ENCODE measurements at places on chromosomes 7 and 10.

DNA sequence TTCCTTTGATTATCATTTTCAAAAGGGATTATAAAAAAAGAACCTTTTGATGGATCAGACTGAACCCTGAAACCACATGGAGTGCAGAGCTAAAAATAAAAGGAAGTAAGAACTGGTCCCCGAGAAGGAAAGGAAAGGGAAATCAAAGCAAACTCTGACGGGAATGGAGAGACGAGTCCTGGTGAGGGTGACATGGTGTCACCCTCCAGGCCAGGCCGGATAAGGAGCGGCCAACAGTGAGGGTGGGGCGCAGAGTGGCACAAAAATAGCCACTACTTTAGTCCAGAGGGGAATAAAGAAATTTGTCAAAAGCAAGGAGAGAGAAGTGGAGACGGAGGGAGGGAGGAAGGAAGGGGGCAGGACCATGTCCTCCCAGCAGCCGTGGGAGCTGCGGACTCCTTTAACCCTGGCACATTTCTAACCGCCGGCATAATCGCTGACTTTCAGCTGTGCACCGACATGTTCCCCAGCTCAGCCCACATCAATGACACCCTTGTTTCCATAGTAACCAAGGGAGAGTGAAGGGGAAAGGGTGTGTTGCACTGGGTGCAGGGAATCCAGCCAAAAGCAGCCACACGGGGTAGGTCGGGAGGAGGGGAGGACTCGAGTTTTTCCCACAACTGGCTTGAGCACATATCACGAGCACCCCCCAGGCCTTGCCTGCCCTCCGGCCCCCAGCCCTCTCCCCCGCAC lies 29.7 kb downstream of the TRIM8 start:
- DNase-seq: peak; percentile 70

- no peak for DNase-seq
Observed at GRCh38 chr7:113015034-113015645, 71.5 kb downstream of the GPR85 start.

DNA sequence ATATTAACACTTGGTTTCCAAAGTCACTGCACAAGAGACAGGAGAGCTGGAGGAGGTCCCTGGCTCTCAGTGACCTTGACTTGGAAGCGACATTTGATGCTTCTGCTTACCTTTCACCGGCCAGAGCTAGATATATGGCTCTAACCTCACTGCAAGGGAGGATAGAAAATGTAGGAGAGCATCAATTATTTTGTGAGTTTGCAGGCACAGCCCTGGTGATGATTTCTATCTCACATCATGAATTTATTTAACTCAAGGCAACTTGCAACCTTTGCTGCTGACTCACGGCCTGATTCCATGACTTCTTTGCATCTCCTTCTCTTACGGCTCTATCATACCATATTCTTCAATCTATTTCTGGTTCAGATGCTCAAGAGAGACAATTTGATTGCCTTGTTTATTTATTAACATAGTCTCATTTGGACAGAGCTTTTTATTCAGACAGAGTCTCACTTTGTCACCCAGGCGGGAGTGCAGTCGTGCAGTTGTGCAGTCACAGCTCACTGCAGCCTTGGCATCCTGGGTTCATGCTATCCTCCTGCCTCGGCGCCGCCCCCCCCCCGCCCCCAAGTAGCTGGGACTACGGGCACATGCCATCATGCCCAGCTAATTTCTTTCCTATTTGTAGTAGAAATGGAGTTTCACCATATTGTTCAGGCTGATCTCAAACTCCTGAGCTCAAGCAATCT lies 196.0 kb downstream of the REEP3 start:
- no peak for DNase-seq

GRCh38 chr7:5481241-5482019 lies 57.8 kb upstream of the TNRC18 start:
- no peak for DNase-seq

DNA sequence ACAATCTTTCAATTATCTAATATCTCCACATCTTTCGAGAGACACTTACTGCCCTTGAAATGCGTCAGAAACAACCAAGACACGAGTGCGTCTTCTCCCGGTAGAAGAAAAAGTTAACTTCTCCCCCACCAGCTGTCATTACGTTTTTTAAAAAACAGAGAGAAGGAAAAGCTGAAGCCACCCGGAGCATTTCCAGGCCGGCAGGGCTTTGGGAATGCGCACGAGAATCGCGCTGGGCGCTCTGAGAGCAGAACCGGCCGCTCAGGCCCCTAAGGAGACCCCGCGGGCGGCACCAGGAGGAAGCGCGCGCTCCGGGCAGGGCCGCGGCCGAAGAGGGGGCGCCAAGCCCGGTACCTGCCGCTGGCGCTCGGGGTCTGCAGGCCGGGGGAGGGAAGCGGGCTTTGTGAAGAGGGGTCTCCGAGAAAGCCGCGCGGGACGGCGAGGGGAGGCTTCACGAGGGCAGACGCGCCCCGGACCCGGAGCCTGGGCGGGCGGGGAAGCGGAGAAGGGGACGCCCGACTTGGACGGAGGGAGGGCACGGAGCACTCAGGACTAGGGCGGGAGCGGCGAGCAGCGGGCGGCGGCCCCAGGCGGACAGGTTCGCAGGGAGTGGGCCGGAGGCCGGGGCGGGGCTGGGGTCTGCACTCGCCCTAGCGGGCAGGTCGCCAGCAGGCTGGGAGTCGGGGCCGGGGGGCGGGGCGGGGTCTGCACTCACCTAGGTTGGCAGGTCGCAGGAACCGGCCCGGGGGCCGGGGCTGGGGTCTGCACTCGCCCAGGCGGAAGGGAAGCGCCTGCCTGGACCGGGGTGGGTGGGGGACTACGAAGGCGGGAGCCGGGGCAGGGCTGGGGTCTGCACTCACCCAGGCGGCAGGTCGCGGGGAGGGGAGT lies 932 bp downstream of the ESYT2 start:
- DNase-seq: no peak

All from activated CD4-positive, alpha-beta T cell treated with anti-CD3 and anti-CD28 coated beads, Interleukin-2, amount 50 U/mL, for 1 hour (primary cell).